Head of caudate nucleus (tissue), 42 donors: ENCODE measurements at places on chromosomes 7 and 10.
A peak's percentile ranks its signal among the peaks of the same experiment; 100 is the strongest.

DNA sequence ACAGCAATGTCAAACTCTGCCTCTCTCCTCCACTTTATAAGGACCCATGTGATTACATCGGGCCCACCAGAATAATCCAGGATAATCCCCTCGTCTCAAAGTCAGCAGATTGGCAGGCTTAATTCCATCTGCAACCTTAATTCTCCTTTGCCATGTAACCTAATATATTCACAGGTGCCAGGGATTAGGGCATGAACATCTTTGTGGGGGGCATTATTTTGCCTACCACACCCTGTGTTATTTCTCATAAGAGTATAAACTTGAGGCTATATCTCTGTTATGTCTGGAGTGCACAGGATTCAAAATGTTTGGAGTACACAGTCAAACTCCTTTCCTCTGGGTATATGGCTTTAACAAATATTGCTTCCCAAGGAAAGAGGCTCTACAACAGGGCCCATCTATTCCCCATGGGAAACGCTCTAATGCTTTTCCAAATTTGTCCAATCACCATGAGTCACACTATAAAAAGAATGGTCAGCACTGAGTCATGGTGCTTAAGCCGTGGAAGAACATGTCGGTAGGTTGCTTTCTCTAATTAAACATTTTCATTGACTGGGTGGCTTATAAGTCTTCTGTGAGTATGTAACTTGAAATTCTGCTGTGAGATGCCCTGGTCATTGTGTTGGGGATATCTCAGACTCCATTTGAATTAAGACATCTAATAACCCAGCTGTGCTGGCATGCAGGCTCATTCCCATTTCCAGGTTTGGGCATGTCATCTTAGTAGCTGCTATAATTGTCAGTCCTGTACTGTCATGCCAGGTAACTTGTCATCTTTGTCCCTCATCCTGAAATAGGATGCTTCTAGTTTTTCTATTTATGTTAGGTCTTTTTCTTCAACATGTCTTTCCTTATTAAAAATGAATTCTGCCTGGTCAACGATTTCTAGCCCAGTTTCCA is 11.5 kb upstream of the AKR1B10 start:
- DNase-seq, result no peak

- DNase-seq, result no peak
Measured at GRCh38 chr10:93512565-93512964, 16.2 kb downstream of the CEP55 start.

DNA sequence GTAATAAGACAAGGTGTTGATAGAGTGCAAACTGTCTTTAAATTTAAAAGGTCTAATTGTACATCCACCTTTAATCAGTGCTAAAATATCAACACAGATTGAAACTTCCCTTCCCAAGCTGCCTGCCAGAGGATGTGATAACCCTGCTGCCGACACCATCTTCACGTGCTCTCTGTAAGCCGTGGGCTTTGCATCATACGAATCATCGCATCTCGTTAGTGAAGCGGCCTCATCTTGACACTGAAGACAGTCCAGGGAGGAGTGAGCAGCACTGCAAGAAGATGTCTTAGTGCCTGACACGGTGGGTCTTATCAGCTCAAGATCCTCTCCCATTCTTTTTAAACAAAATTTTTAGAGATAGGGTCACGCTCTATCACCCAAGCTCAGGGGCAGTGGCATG is 518.8 kb downstream of the PTPRN2 start:
- no peak for DNase-seq

DNA sequence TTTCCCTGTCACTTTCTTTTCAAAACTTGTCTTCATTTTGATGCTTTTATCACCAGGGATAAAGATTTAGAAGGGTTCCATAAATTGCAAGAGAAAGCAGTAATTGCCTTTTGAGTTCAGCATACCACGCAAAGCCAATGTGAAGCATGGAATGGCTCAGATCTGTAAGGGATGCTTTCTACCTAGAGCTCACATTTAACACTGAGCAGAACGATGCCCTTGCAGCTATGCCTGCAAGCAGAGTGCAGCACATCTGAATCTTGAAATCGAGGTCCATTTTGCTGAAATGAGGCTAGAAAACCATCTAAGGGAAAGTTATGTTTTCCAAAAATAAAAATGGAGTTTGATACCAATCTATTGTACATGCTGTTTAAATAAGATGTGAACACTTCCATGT is 171.2 kb upstream of the CELF2 start:
- DNase-seq, result peak; percentile 26

- DNase-seq, result no peak
Measured at GRCh38 chr10:112221545-112221944, 38.0 kb upstream of the GPAM start.

GRCh38 chr10:78140066-78140630 is 106.5 kb downstream of the RPS24 start:
- no peak for DNase-seq

DNA sequence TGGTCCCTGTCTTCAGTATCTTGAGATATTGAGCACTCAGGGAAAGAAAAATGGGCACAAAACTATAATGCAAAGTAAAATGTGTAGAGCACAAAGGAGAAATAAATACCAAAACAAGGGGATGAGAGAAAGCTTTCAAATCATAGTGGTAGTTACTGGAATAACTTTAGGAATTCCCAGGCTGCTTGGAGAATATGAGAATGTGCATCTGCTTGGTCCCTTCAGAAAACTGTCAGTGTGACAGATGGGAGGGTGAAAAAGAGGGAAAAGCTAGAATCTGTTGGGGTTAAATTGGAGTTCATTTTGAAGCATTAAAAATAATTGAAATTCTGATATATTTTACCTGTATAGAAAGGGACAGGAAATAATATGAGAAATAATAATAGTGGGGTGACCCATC is 15.3 kb downstream of the ST7 start:
- DNase-seq, result no peak

GRCh38 chr10:86203162-86203905 is 163.3 kb downstream of the GRID1 start:
- no peak for DNase-seq

GRCh38 chr7:148436571-148436970 is 154.0 kb upstream of the C7orf33 start:
- DNase-seq, result no peak

GRCh38 chr7:31883761-31884164 is 186.4 kb downstream of the PDE1C start:
- DNase-seq, result peak; percentile 31

GRCh38 chr7:100465702-100466311 is 1.7 kb upstream of the SPACDR start:
- peak; percentile 93 for DNase-seq

- DNase-seq, result peak; percentile 70
Measured at GRCh38 chr10:49594594-49594993, 15.5 kb upstream of the SLC18A3 start.

DNA sequence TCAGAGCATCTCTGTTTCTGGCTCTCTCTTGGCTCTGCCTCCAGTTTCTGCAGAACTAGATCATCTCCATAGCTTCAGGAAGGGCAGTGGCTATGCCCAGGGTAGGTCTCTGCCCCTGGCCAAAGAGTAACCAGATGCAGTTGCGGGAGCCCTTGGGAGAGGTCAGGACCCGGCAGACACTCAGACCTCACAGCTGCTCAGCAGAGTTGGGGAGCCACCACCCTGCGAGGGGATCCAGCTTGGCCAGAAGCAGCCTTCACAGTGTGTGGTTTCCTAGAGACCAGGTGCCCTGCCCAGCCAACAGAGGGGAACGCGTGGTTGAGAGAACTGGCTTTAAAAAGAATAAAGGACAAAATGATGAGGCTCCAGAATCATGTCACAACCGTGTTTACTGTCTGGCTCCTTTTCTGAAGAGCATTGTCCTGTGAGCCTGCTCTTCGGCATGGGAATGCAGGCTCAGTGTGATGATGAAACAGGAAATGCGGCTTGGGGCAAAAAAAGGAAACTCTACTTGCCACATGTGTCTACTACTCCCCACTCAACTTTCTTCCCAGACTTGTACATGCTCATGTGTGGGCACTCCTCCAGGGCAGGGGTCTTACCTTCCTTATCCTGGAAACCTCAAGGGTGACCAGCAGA is 243.1 kb downstream of the INHBA start:
- no peak for DNase-seq

DNA sequence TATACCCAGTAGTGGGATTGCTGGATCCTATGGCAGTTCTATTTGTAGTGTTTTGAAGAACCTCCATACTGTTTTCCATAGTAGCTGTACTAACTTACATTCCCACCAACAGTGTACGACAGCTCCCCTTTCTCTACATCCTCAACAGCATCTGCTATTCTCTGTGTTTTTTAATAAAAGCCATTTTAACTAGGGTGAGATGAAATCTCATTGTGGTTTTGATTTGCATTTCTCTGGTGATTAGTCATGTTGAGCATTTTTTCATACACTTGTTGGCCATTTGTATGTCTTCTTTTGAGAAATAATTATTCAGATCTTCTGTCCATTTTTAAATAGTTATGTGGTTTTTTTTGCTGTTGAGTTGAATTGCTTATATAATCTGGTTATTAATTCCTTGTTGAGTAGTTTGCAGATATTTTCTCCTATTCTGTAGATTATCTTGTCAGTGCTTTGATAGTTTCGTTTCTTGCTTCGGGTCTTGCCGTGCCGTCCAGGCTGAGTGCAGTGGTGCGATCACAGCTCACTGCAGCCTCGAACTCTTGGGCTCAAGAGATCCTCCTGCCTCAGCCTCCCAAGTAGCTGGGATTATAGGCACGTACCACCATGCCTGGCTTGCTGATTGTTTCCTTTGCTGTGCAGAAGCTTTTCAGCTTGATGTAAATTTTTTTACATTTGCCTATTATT is 12.0 kb downstream of the MTG1 start:
- DNase-seq, result no peak

DNA sequence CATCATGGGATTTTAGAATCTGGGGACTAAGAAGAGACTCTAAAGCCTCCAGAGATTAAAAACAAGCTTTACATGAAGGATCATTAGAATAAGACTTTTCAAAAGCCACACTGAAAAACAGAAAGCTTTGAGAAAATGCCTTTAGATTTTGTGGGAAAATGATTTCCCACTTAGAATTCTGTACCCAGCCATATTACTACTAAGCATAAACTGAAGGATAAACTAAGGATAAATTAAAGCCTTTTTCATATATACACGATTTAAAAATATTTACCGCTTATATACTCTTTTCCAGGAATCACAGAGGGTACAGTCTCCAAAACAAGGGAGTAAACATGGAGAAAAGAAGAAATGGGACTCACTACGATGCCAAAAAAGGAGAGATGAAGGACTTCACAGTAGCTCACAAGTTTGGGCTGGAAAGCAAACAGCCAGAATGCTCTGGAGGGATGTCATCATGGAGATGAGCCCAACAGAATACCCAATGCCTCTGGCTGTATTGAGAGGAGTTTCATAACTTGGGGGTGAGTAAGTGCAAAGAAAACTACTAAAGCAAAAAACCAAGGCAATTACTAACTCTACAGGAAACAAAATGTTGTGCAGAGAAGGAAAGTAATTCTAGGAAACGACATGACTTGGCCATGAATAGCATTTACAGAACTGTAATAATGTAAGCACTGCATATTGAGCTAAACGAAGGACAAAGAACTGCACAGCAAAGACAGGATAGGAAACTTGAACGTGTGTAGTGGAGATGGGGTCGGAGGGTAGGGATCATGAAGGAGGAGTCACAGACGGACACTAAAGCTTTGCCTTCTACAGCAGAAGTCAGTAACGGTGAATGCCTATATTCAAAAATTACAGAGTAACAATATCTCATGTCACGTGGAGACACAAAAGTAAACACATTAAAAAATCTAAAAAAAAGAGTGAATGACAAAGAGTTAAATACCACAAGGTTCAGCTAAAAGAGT is 61.4 kb upstream of the ASAH2 start:
- DNase-seq, result no peak

GRCh38 chr10:5071411-5072198 is 22.6 kb upstream of the AKR1C3 start:
- no peak for DNase-seq

- DNase-seq, result no peak
Measured at GRCh38 chr7:17441557-17441956, 143.1 kb downstream of the AHR start.

GRCh38 chr10:27779462-27780015 is 33.9 kb upstream of the MKX start:
- DNase-seq, result no peak

DNA sequence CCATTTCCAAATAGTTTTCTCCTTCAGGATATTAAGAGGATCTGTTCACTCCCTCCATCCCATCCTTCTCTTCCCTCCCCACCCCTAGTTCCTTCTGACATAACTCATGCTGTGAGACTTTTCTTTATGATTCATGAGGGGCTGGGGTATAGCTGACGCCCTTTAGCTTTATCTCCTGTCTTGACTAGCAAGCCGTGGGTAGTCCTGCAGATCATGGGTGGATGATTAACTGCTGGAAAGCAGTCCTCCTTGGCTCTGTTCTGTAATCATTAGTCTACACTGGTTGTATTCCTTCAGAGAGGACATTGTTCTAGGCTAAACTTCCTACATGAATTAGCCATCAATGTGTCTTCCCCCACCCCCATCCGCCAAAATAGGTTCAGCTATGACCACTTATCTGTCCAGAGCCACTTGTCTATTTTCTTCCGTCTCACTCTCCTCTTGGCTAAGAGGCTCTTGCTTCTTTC is 135.4 kb downstream of the LRRC4 start:
- DNase-seq, result no peak

- DNase-seq, result no peak
Measured at GRCh38 chr7:16816824-16817223, 12.0 kb upstream of the AGR2 start.

- DNase-seq, result no peak
Measured at GRCh38 chr10:49833168-49833567, 71.0 kb upstream of the OGDHL start.

- no peak for DNase-seq
Measured at GRCh38 chr10:6140141-6140841, 51.5 kb downstream of the RBM17 start.

GRCh38 chr7:95594185-95594584 is 2.1 kb downstream of the PDK4 start:
- no peak for DNase-seq

DNA sequence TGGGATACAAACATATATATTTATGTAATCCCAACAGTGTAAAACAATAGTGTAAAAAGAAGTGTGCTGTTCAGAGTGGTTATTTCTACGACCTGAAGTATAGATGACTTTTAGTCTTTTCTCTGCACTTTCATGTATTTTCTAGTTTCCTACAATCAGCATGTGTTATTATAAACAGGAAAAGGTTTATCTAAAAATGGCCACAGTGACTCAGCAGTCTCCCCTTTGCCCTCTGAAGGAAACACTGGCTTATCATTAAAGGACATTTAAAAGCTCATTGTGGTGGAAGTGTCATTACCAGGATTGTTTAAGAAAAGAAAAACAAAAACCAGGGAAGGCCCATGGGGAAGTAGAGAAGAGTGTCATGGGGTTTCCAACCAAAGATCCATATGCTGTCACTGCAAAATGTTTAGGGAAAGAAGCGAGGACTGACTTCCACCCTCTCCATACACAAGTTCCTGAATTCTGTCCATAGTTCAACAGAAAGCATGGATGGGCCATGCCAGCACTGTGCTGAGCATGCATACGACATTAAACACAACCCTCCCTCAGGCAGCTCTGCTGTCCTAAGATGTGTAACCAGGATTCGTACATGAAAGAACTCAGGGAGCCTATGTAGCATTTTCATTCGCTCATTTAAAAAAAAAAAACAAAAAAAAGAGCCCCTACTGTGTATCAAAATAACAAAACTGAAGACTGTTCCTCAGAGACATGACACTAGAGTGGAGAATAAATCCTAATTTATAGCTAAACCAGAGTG is 10.2 kb downstream of the CYREN start:
- no peak for DNase-seq
